ENCODE measurements at places on chromosomes 1 and 21.

DNA sequence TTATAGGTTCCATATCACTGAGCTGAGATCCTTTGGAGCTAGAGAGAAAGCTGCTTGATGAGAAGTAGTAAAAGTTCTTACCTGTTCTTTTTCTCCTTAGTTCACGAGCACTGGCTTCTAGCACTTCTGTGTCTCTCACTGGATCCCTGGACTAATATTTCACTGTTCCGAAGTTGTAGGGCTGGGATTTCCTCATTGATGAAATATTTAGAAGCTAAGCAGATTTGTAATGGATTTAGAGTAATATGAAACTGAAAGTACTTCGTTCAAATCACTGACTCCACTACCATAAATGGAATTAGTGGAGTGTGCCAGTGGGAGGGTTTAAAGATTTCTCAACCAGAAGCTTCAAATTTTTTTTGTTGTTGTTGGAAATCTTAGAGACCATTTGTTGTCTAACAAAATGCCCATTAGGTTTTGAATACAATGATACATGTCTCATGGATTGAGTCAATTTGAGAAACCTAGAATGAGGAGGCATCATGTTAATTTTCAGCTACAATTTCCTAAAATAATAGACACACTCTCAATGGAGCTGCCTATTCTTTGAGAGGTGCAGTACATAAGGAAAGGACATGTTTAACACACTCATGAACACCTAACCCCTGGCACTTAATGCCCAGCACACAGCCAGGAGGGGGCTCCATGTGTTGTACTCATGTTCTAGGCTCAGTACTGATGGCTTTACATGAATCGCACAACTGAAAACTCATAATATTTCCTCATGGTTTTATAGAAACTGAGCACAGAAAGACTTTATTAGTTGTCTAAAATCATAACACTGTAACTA is at the start of gene GBP1:
GBP1 (minus strand) TSS at position 130 of the 790 bp plus-strand sequence. CDS start 1,974 bp downstream, outside the sequence.
- DNase-seq = no peak

- no peak for DNase-seq
These were observed 77.1 kb downstream of the PAX7 start for GRCh38 chr1:18707696-18708257.

DNA sequence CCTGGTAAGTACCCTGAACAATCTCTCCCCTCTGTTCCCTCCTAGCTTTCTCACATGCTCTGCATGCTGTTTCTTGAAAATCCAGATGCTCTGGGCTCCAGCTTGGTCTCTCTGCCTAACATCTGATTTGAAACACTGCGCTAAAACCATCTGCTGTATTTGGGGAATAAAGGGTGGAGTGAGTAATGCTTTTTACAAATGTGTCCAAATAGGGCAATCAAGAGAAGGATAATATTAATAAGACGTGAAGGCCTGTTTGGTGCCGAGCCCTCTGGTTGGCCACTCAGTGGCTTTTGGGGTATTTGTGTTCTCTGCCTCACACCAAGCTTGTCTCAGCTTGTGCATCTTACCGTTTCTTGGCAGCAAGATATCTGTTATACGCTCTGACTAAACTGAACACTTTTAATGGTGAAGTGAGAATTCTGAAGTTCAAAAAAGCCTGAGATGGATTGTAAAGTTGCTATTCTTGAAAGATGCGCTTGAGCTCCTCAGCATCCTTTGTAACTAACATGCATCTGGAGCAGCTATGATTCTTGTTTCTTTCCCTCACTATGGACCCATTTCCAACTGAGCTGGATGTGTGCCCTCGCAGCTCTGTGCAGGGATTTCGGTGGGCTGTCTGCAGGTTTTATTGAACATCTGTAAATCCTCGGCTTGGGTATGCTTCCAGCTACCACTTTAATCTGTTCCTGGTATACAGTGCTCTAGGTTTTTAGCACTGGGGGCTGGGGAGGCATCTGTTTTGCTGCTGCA is 269.4 kb downstream of the RWDD3 start:
- peak; percentile 95 for DNase-seq

DNA sequence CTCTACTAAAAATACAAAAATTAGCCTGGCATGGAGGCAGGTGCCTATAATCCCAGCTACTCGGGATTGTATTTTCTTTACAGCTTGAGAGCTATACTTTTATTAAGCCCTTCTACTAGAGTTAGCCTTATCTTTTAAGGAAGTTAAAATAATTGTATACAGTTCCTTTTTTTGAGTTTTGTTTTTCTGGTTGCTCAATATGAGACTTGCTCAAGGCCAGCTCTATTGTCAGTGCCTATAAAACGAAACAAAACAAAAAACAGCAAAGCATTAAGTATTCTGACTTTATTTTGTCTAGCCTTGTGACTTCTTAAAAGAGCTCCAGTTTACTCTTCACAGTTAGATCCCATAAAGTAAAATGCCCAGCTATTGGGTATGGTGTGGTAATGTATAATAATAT is 17.2 kb downstream of the PKN2 start:
- no peak for DNase-seq

DNA sequence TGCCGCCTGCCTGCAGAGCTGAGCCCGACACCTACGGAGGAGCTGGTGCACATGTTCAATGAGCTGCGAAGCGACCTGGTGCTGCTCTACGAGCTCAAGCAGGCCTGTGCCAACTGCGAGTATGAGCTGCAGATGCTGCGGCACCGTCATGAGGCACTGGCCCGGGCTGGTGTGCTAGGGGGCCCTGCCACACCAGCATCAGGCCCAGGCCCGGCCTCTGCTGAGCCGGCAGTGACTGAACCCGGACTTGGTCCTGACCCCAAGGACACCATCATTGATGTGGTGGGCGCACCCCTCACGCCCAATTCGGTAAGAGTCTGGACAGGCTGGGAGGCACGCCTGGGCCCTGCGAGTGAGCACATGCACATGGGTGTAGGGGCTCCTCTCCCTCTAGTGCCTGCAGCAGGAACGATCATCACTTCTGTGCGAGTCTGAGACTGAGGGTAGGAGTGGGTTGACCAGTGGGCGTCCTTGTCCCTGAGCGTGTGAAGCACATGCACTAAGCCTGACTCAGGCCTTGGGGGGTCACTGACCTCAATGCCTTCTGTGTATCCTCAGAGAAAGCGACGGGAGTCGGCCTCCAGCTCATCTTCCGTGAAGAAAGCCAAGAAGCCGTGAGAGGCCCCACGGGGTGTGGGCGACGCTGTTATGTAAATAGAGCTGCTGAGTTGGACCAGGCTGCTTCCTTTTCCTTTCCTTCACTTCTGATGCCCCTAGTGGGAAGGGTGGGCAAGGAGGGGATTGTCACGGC is 6.9 kb downstream of the DMAP1 start:
- no peak for DNase-seq
